ENCODE measurements at places on chromosomes 13 and 19.

DNA sequence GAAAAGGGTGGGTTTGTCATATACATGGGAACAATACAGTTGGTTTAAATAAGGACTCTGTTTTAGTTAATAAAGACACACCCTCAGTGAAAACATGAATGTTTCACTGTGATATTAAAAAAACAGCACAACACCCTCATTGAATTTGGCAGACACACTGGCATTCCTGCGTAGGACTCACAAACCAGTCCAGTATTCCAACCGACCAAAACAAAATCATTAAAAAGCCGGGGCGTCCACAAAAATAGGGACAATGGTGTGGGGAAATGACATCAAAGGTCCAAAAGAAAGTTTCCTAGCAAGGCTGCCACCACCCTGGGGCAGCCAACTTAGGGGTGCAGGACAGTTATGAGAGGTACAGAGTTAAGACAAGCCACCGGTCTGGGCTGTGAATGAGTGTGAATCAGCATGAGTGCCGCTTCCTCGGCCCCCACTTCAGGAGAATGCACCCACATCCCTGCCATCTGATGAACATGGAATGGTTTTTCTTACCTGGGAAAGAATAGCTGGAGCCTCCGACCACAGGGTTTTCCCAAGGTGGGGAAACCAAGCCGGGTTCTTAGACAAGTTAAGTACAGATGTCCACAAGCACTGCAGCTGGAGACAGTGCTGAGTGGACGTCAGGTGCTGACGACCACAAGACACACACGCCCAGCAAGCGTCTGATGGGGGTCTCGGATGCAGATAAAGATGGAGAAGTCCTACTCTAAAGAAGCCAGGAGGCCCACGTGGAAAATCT is 73.3 kb downstream of the KLF2 start:
- no peak for DNase-seq

DNA sequence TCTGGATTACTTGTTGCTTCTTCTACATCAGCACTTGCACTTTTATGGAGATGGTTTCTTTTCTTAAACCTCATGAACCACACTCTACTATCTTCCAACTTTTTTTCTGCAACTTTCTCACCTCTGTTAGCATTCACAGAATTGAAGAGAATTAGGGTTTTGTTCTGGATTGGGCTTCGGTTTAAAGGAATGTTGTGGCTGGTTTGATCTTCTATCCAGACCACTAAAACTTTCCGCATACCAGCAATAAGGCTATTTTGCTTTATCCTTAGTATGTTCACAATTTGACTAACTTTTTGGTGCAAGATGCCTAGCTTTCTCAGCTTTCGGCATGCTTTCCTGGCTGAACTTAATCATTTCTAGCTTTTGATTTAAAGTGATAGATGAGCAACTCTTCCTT is 666.7 kb upstream of the MIR17HG start:
- no peak for DNase-seq

- DNase-seq = no peak
Observed at GRCh38 chr19:5261156-5261890, 79.3 kb downstream of the PTPRS start.

DNA sequence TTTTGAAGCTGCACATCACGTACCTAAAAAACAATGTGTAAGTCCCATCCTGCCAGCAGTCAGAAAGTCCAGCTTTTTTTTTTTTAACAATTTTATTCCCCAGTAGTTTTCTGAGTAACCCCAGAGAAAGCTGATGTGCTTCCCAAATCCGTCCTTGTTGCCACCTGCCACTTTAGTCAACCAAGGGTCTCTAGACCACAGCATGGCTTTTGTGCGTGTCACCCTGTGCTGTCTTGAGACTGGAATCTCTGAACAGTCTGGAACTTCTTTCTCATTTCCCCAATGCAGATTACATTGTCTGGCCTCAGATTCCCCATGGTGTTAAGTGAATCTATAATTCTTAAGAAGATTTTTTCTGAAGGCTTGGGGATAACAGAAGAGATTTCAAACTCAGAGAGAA is 289.2 kb upstream of the KLF12 start:
- DNase-seq = no peak

GRCh38 chr19:3343619-3344502 is 22.5 kb upstream of the NFIC start:
- DNase-seq = peak; percentile 97

GRCh38 chr19:19034204-19034624 is 811 bp downstream of the ARMC6 start:
- DNase-seq = peak; percentile 67

DNA sequence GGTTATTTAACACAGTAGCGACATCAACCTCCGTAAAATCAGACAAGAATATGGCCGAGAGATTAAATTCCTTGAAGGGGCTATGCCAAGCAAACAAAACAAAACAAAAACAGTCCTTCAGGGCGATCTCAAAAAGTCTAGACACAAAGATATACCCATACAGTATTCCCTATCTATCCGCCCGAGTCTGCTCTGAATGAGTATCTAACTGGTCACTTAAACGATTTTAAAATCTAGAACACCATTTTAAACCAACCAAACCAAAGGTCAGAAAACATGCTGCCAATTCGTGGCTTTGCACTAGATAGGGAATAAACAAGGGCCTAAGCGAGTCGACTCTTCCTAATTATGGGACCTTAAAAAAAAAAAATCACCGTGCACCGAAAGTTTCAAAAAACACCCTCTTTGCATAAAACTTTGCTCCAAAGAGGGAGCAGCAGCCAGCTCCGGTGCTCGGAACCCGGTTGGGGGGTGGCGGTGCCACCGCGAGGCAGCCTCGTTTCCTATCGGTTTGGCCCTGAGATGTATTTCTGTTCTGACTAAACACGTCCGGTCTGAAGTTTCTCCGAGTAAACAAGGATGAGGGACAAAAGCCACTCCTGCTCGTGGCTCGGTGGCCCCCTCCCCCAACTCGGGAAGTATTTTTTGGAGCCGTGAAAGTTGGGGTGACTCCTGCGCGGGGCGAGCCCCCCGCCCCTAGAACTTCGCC is 1.8 kb downstream of the HMGB1 start:
- DNase-seq = peak; percentile 77
